Activated CD8-positive, alpha-beta memory T cell treated with anti-CD3 and anti-CD28 coated beads for 1 hour (primary cell): ENCODE measurements at places on chromosomes 5 and 9.

- DNase-seq: no peak
Observed at GRCh38 chr5:31449962-31450361, 81.9 kb downstream of the DROSHA start.

GRCh38 chr5:172722327-172722815 lies 48.6 kb downstream of the DUSP1 start:
- no peak for DNase-seq

GRCh38 chr5:60843936-60844905 lies at the start of gene ELOVL7:
TSS of gene ELOVL7 (minus strand) at chr5:60844269. CDS start at chr5:60787397, 56,872 bp downstream.
- DNase-seq: peak; percentile 5

DNA sequence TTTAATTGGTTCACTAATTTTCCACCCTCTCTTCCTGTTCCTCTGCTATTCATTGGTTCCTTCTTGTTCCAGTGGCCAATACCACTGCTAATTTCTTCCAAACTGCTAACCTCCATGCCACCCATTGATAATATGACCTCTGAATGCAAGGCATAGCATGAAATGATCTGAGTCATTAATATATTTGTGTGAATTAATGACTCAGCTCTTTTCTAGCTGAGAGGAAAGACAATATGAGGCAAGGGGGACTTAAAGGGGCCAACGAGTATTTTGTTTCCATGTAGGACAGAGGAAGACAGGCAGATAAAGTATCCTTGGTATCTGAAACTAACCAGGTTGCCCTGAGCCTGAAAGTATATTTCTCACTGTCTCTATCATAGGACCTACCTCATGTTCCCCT lies 154.3 kb upstream of the BRINP1 start:
- DNase-seq: no peak

- no peak for DNase-seq
Observed at GRCh38 chr5:7053125-7053524, 339.9 kb downstream of the TENT4A start.

- DNase-seq: no peak
Observed at GRCh38 chr5:125712397-125712796, 710.8 kb upstream of the GRAMD2B start.

GRCh38 chr9:110837401-110838005 lies 168.9 kb downstream of the MUSK start:
- DNase-seq: no peak
